Stimulated activated CD8-positive, alpha-beta memory T cell treated with anti-CD3 and anti-CD28 coated beads, Interleukin-4, amount 100 ng/mL, for 1 hour (primary cell): ENCODE measurements at places on chromosomes 2 and 18.
A peak's percentile ranks its signal among the peaks of the same experiment; 100 is the strongest.

- no peak for DNase-seq
Observed at GRCh38 chr2:40374543-40375240, 77.2 kb downstream of the SLC8A1 start.

DNA sequence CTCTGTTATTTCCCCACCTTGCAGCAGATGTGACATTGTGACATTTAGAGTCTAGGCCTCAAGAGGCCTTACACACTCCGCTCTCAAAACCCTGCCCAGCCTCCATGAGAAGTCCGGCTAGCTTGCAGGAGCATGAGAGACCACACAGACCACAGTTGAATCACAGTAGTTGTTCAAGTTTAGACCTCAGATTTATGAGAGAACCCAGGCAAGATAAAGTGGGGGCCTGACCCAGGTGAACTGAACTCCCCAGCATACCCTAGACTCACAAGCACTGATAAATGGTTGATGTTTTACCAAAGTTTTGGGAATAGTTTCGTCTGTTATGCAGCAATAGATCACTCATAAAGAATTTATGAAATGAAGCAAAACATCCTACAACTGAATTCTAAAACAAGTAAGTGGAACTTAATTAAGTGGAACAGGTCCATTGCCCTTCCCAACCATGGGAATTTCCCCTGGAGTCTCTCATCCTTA, 4.7 kb upstream of the STAT1 start:
- DNase-seq = no peak

DNA sequence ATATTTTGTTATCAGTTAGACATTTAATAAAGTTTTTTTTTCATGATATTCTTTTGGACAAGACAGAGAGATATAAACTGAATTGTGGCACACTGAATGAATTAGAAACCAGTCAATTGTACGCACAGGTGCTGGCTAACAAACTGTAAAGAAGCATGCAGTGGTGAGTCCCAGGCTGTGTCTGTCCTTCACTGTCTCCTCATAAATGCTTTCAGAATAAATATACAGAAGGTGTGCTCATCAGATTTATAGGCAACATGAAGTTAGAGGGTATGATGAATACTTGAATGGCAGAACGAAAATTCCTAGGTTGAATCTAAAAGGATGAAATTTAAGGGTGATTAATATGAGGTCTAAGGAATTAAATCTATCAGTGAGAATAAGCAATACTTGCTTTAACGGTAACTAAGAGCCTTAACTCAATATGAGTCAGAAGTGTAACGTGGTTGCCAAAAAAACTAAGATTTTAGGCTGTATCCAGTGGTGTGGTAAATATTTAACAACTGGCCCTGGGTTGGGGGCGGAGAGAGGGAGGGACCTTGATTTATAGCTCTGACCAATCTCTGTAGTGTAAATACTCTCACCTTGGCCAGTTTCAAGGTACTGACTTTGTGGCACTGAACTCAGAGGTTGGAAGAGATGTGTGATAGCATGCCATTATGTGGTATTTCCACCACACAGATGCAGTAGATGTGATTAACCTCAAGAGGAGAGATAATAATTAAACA, 41.9 kb upstream of the AAK1 start:
- DNase-seq = no peak

DNA sequence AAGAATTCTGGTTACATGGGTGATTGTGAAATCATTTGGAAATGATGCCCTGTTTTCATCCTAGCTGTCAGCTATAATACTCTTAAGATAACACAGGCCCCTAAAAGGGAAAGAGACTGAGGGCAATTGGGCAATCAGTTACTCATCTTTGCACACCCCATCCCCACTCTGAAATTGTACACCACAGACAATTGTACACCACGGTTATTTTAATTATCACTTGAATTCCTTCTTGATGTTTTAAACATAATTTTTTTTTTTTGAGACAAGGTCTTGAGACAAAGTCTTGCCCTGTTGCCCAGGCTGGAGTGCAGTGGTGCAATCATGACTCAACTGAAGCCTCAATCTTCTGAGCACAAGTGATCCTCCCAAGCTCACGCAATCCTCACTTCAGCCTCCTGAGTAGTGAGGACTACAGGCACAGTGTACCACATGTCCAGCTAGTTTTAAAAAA, 862.4 kb upstream of the ACVR2A start:
- DNase-seq = no peak

DNA sequence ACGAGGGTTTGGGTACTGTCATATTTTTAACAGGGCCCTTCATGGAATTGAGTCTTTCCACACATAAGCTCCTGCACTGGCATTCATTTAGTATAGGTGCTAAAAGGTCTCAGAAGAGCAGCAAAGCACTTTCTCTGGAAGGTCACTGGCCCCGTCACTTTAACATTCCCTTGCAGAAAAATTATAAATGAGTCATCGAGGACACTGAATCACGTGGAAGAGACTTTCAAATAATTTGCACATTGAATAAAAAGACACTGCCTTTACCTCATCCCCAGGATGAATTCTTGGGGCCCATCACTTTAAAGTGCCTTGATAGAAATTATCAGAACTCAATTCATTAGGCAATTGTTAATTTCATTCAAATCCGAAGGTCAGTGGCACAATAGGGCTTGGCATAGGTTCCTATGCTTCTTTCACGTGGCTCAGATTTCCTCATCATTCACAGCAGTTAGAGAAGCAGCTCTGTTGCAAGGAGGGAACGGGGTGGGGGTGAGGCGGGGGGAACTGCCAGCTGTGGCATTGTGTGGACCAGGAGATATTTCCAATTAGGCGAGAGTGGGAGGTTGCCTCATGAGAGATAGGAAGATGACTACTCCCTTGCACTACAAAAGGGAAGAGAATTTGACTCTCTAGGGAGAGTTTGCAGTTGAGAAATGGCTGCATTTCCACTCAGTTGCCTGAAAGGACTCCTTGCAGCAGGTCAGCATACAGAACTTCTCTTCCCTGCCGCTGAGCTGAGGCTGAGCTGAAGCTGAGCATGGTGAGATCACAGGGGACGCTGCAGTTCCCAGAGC, 86.3 kb upstream of the NPAS2 start:
- DNase-seq = no peak

DNA sequence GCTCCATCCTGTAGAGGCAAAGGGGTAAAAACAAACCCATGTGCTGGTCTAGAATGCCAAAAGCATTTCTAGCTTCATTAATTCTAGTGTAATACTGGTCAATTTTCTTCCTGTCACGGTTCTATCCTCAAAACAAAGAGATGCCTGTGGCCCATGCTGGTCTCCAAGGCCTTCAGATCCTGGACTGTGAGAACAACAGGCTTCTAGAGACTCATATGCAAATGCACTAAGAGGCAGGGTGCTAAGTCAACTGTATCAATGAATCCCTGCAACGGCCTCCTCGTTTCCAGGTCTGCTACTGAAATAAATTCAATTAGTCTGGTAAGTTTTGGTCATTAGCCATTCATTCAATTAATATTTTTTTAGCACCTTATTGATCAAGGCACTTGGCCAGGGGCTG, 4.0 kb downstream of the IFT172 start:
- no peak for DNase-seq

GRCh38 chr2:219633276-219634065, 6.0 kb downstream of the SLC4A3 start:
- no peak for DNase-seq

- no peak for DNase-seq
Observed at GRCh38 chr2:138610201-138610953, 108.8 kb downstream of the SPOPL start.

- peak; percentile 26 for DNase-seq
Observed at GRCh38 chr2:100580367-100581276, 17.8 kb downstream of the PDCL3 start.

DNA sequence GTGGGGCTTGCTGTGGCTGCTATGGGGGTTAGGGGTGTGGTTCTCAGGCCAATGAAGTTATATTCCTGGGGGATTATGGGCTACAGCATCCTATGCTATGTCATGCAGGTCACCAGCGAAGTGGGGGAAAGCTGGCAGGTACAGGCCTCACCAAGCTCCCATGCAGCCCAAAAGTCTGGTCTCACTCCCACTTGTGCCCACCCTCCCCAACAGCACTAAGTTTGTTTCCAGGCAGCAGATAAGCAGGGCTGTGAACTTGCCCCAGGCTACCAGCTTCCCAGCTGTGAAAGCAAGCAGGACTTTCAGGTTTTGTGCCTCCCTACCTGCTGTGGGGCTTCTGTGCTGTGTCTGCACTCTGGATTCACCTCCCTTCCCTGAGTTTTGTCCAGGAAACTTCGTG, 469.7 kb downstream of the CPS1 start:
- no peak for DNase-seq
